Stimulated activated CD8-positive, alpha-beta memory T cell treated with anti-CD3 and anti-CD28 coated beads, Interleukin-15, amount 100 ng/mL, for 24 hours (primary cell): ENCODE measurements at places on chromosomes 1 and 21.

GRCh38 chr21:36005018-36005417 is 55.3 kb downstream of the SETD4 start:
- no peak for DNase-seq

- DNase-seq, result no peak
These were observed 696 bp downstream of the GUK1 start for GRCh38 chr1:228140724-228141225.

DNA sequence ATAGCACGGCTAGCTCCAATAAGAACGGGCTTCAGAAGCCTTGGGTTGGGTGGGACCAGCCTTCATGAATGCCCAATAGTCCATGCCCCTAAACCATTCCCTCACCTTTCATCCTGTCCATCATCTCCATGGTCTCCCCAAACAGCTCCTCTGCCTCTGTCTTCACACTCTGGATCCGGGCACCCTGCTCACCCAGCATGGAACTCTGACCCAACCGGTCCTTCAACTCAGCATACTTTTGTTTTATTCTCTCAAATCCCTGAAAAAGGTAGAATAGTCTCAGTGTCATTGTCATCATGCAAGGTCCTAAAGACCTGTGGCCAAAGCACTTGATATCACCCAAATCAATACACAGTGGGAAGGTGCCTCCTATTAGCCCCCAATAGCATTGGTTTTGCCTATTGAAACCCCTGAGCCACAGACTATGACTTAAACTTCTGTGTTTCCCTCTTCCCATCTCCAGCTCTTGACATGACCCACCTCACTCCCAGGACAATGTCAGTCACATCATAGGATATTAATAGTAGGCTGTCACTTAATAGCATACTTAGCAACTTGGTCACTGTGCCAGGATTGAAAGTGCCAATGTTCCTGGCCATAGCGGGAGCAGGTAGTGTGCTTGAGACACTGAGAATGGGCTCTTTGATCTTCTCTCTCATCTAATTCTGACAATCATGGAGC is 33.0 kb downstream of the CAMK1G start:
- DNase-seq, result no peak

DNA sequence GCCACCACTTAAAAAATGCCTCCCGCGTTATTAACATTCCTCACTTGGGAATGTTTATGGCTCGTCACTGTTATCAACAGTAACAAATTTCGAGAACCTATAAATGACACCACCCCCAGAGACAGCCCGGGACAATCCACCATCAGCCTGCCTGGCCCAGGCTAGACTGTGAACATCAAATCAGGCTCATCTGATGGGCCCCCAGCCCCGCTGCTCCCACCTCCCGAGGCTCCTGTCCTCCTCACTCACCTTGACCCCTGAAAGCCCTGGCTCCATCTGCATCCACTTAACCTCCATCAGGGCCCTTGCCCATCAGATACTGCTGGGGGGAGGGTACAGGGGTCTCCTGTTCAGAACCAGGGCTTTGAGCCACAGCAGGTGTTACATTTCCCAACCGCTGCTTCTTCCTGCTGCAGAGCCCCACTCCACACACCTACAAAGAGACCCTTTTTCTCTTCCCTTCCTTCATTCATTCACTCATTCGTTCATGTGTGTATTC is 156.5 kb upstream of the VAMP3 start:
- no peak for DNase-seq

DNA sequence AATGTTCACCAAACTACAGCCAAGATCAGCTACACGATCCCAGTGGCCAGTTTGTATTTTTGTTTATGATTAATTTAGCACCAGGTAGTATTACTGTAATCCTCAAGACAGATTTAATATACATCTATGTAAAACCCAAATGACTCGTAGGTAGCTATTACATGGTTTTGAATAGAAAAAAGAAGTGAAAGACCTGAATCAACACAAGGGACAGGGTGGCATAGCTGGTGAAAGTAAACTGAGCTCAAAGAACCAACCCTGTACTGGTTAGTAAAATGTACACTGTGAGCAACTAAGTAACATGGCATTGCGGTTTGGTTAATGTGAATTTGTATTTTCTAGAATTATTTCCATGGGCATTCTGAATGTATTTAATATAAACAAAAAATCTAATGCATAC is 8.8 kb downstream of the GPATCH2 start:
- no peak for DNase-seq

DNA sequence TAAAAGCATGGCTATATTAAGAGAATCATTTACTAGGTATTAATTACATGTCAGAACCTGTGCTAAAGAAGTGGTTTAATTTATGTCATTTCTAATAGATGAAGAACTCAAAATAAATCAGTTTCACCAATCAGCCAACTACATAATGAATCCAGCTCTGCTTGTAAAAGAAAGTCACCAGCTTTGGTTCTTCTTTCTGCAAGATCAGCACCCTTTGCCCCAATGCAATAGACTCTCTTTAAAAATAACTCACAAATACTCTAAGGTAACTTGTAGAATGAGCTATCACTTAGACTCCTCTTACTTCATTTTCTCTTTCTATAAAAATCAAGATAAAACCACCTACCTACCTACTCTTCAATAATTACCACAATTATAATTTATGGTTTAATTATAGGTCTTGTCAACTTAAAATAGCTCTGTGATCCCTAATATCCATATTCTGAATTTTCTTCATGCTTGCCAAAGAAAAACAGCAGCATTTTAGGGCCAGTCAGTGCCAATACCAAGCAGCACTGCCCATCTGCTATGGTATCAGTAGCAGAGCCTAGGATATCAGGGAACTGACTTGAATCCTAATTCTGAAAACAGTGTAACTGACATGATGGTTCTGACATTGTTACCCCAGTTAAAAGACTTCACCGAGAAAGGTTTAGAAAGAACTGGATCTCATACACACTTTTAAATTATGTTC is 11.3 kb downstream of the SLC19A2 start:
- no peak for DNase-seq

DNA sequence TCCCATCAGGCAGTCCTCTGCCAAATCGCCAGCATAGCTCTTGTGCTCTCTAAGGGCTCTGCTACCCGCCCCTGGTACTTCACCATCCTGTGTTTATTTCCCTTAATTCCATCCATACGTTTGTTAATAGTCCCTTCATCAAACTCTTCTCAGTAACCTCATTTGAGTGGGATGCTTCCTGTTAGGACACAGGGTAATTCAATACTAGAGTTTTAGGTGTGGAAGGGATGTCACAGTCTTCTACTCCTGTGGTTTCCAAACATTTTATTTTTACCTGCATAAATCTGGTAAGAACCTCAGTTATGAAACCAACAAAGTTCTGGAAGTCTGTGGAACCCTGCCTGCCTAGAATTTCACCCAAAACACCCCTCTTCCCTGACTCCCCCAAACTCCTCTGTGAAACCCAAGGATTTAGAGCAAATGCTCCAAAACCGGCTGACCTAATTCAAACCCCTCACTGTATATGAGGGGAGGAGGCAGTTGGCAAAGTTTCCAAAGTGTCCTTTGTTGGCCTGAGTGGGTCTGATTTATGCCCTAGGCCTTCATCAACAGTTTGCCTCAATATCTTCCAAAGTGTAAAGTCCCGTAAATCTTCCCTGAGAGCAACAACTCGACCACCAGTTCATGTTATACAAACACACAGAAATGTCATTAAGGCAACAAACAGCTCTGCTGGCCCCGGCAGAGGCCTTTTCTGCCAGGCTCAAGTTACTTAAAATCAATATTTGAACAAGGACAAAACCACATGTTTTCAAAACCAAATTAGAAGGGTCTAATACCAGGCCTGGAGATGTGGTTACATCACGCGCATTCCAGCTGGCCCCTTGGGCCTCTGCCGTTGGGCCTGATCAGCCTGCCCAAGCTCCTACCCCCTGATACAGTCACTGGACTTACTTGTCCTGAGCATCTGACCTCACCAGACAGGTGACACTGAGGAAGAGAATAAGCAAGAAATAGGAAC is 82.4 kb upstream of the FGGY start:
- no peak for DNase-seq
